OCI-M1 (cell line): ENCODE measurements at places on chromosomes 11 and 22.

DNA sequence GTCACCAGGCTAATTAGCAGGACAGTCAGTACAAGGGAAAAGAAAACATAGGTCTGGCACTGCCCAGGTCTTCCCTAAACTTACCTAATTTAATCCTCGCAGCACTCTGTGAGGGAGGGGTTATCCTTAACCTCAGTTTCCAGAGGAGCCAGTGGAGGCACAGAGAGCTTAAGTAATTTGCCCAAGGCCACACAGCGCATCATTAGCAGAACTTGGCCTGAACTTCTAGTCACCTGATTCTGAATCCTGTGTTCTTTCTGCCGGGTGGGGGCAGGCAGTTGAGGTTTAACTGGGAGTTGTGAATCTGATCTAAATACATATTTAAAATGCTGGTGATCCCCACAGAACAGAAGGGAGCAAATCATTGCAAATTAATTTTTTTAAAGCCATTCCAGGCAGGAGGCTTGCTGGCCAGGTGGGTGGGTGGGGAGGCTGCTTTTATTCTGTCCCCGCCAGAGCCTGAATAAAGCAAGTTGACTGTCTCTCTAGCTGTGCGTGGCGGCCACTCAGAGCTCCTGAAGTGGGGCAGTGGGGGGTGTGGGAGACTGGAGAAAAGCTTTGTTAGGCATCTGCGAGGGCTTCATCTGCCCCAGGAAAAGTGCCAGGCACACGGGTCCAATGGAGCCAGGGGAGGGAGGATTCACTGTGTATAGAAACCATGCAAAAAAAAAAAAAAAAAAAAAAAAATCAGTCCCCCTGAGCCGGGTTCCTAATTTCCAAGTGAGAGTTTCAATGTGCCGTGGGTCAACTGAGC, 66.1 kb downstream of the NFAM1 start:
- no peak for DNase-seq

DNA sequence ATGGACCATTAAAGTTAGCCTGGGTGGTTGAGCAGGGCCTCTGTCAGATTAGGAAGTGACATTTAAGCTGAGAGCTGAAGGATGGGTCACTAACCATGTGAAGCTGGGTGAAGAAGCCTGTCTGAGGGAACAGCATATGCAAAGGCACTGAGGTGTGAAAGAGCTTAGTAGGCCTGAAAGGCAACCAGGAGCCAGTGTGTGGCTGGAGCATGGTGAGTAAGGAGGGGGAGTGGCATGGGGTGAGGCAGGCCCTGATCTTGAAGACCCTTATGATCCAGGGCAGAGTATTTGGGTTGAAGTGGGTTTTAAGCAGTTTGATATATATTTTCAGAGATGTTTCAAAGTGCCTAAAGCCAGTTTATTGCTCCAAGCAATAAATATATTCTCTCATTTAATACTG, 48.8 kb downstream of the PARVA start:
- no peak for DNase-seq

DNA sequence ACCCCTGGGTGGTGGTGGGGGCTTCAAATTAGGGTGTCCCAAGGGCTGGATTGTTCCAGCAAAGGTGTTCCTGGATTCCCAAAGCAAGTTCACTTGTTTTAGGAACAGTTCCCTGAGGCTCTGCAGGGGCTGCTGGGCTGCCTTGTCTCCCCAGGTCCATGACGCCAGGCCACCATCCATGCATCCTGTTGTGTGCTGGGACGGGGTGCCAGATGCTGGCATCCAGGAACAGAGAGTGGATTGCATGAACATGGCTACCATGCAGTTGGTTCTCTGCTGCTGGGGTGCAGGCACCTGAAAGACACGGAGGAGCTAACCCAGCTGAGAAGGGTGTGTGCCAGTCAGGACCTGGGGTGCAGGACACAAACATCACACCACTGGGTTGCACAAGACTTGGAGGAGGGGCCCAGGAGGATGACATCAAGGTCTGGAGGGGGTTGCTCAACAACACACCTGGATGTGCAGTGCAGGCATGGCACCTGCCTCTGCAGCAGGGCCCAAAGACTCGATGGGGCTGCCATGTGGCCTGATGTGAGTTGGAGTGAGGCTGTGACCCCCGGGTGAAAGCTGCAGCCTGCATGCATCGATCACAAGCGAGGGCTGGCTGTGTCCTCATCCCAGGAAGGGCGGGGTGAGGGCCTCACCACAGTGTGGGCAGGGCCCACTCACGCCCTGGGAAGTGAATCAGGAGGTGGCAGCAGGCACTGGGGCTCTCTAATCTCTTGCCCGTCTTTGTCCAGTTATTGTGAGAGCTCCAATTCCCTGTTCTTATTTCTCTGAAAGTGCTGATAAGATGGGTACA, 74.0 kb upstream of the CLDN5 start:
- peak; percentile 17 for DNase-seq

GRCh38 chr11:5626196-5626595, 1.4 kb downstream of the TRIM34 start:
- DNase-seq = no peak

DNA sequence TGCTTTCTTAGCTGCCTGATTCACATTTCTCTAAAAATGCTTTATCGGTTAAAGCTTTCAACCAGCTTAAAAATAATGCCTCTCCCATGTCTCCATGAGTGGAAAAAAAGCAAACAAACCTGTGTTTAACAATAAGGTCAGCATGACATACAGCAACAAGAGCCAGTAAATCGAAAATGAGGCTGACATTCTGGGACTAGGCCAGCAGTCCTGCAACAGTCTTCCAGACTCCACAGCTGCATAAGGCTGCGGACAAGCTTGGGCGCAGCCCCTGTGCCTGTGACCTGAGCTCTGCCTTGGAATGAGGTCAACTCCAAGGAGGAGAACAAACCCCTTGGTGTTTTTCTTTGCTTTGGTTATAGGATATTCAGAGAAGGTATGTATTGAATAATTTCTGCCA, 95.5 kb downstream of the PGR start:
- DNase-seq = no peak
